ENCODE measurements at places on chromosomes 7 and 10. TPM values are rescaled to one million over a fixed set of nuclear protein-coding genes. Genes with fewer than 3 reads are reported as not detected.

GRCh38 chr10:114548662-114549061 lies 109.4 kb downstream of the ABLIM1 start:
- DNase-seq, result peak; percentile 57

The HABP2 gene
- total RNA-seq, result 2.3 TPM

DNA sequence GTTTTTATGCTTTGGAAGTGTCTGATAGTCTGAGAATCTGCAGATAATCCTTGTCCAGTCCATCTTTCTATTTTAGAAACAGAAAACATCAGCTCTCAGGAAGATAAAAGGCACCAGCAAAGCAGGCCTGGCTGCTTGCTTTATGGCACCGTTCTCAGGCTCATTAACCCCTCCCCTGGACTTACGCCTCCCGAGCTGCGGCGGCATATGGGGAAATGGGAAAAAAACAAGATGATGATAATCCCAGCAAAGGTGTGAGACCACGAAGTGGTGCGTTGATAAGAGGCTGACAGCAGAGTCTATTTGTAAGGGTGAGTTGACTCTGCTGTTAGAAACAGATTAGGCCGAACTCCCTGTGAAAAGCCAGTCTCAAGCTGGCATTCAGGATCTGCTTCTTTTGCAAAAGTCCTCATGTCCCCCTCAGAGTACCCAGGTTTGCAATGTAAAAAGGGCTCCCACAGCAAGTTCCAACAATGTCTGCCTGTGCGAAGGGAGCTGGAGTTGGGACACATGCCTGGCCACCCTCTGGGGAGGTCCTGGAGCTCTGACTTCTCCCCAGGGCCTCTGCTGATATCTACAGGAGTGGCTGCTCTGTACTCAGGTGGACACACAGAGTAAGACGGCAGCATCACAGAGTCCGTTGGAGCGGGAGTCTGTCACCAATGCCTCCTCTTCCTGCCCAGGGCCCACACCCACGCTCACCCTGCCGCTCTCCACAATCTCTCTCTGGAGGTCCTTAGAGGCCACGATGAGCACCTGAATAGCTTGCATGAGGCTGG lies 54.3 kb downstream of the SPDYE5 start:
- no peak for DNase-seq

- DNase-seq, result no peak
Measured at GRCh38 chr10:70162151-70162891, 8.0 kb downstream of the SAR1A start.

- DNase-seq, result no peak
Measured at GRCh38 chr10:6579904-6580278, at the start of gene PRKCQ. TSS of gene PRKCQ (minus strand) at chr10:6580276. CDS start at chr10:6515135, 65,141 bp downstream.

The CDHR3 gene
- 9.9 TPM for total RNA-seq

The MRC1 gene
- 13.3 TPM for total RNA-seq

GRCh38 chr10:103474077-103474476 lies 5.0 kb downstream of the CALHM3 start:
- DNase-seq, result no peak

- no peak for DNase-seq
Measured at GRCh38 chr10:86363833-86364490, 2.6 kb downstream of the GRID1 start.

- DNase-seq, result no peak
Measured at GRCh38 chr7:27940341-27940740, 200.4 kb downstream of the TAX1BP1 start.

The MYH16 gene
- total RNA-seq, result not detected

DNA sequence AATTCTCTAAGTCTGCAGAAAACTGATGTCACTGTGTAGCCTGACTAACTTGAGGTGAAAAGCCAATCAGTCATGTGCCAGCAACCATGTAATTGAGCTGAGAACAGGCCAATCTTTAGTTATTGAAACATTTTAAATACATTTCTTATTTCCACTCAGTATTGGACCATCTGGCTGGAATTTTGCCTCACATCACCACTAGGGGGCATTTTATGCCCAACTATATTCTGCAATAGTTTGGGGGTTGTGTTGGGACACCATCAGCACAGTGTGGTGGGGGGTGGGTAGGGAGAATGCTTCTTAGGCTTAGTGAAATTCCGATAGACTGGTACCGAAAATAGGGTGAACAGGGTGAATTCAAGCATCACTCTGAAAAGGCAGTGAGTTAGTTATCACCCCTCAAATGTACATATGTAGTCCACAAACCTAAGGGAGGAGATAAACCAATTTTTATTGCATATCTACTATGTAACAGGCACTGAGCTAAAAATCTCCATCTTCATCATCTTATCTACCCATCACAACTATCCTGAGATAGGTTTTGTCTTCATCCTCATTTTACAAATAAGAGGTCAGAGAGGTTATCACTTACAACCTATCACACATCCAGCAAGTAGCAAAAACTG lies 17.8 kb downstream of the NPSR1 start:
- DNase-seq, result no peak

GRCh38 chr7:157476654-157477549 lies 140.1 kb downstream of the DNAJB6 start:
- no peak for DNase-seq

GRCh38 chr7:151404216-151405011 lies 5.4 kb downstream of the WDR86 start:
- peak; percentile 70 for DNase-seq

The PDGFA gene
- total RNA-seq, result 5.7 TPM

DNA sequence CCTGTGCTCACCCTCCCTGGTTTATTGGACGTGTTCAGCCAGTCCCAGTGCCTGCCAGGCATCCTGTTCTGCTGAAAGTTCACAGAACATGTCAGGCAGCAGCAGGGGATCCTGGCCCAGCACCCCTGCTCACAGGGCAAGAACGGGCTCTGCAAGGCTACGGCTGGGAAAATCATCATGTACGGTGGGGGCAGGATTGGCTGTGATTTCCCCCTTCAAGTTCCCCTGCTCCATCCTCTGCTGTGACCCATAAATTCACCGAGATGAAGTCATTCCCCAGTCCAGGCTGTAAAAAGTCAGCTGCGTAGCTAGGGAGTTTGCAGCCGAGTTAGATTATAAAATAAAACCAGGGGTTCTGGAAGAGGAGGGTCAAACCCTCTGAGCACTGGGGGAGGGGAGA lies 484.1 kb upstream of the ZMIZ1 start:
- no peak for DNase-seq

GRCh38 chr7:30159698-30160143 lies 24.9 kb downstream of the MTURN start:
- DNase-seq, result no peak

DNA sequence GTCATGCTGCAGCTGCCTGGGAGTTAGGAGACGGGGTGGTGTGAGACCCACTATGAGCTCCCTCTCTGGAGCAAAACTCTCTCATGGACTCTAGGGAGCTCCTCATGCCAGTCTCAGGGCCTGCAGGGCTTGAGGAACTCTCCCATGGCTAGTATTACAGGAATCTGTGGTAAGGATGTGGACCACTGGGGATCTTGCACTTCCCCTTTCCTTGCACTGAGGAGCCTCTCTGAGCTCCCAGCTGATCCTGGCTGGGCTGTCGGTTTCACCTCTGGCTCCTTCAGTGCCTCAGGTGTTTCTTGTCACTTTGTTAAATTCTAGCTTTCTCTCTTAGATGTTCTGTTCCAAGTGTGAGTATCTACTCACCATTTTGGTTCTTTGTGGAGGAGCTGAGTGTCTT lies 71.6 kb upstream of the IMMP2L start:
- DNase-seq, result no peak

The CALU gene
- 60.9 TPM for total RNA-seq

The CRTAC1 gene
- 19.5 TPM for total RNA-seq

The ANKRD30A gene
- not detected for total RNA-seq

- DNase-seq, result no peak
Measured at GRCh38 chr10:59753267-59753666, at the start of gene MRLN. TSS of gene MRLN (minus strand) at chr10:59753455.

- DNase-seq, result peak; percentile 74
Measured at GRCh38 chr7:100799037-100799896, 28.1 kb downstream of the EPHB4 start.

The RBP3 gene
- total RNA-seq, result not detected

The ACTL6B gene
- not detected for total RNA-seq

DNA sequence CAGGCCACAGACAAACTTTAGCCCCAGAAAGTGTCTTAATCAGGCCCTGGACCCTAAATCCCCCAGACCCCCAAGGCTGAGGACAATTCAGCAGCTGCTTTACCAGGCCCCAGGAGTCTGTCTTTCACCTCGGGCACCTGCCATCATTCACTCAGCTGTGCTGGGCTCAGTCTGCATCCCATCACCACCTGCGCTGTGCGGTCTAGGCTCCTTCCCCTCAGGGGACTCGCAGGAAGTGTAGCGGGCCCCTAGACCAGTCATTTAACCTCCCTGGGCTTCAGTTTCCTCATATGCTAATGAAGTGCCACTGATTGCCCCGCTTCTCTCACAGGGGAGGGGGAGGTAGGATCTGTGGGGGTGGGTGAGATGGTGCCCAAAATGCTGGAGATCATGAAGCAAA lies 76.4 kb upstream of the ZMIZ1 start:
- no peak for DNase-seq

The MOGAT3 gene
- not detected for total RNA-seq

The ITGB1 gene
- 350 TPM for total RNA-seq

DNA sequence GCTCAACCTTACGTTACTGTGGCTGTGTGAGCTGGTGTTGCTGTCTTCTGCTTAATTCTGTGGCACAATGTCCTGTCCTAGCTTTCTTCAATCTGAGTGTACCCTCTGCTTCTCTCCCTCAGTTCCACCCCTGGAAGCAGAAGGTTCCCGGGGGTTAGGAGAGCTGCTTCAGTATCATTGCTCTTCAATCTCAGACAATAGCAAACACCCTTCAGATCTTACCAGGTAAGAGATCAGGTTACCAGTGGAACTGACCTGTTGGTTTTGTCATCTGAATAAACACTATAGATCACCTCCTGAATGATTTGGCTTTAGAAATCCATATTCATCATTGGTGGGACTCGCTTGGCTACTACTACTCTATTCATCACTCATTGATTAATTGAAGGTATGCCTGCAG lies 48.4 kb downstream of the DNAJB9 start:
- no peak for DNase-seq

DNA sequence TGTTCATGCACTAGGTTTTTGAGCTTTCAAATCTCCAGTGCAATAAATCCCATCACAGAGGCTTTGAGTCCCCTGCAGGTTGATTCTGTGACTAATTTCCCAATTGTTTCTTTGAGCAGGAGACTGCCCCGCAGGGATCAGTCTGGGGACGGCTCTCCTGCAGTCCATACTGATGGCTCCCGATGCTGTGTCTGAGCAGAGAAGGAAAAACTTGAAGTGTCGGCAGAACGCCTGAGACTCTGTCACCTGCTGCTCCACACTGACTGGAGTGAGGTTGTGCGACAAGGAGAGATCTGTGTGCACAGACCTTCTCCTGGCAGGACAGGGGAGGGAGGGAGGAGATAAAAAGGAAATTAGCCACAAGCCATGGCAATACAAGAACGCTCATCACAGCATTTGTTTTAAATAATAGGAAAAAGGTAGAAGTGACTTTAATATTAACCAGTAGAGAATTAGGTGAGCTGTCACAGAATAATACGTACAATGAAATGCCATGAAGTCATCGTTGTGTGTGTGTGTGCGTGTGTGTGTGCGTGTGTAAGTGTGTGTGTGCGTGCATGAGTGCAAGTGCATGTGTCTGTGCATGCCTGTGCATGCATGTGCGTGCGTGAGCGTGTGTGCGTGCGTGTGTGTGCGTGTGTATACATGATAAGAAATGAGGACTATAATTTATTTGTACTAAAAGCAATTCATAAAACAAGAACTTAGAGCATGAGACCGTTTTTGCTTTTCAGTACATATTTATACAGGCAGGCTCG lies 38.2 kb downstream of the HTR5A start:
- DNase-seq, result no peak

The SFXN2 gene
- total RNA-seq, result 8.7 TPM

The CNNM1 gene
- 2.3 TPM for total RNA-seq

DNA sequence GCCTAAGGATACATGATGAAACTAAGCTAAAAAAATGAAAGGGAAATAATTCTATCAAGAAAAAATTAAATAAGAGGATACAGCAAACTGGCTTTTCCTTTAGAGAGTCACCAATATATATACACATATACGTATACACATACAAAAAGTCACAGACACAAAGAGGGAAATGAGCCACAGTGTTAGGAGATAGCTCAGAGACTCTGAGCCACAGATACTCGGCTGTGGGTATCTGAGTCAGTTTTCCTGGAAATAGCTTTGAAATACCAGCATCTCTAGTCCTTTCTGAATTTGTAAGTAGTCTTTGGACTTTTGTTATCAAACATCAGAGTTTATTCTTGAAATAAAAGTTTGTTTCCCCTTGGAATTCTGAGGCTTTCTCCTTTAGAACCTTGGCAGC lies 111.8 kb downstream of the TBXAS1 start:
- DNase-seq, result no peak

DNA sequence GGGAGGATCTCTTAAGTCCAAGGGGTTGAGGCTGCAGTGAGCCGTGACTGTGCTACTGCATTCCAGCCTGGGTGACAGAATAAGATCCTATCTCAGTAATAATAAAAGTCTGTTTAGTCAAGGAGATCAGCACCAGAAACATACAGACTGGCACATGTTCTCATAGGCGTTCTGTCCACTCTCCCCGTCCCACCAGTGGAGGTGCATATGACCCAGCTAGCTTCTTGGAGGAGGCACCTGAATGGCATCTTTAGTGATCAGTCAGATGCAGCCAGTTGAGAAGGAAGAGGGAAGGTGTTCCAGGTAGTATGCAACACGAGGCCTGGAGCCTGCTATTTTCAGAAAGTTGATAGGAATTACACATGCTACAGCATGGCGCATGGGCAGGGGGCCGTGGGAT lies 45.3 kb upstream of the SVIL start:
- DNase-seq, result no peak

GRCh38 chr7:75628055-75628454 lies 110.7 kb downstream of the HIP1 start:
- DNase-seq, result no peak

The SH2B2 gene
- total RNA-seq, result 5.0 TPM

- DNase-seq, result no peak
Measured at GRCh38 chr10:8074881-8075280, 20.4 kb downstream of the GATA3 start.

DNA sequence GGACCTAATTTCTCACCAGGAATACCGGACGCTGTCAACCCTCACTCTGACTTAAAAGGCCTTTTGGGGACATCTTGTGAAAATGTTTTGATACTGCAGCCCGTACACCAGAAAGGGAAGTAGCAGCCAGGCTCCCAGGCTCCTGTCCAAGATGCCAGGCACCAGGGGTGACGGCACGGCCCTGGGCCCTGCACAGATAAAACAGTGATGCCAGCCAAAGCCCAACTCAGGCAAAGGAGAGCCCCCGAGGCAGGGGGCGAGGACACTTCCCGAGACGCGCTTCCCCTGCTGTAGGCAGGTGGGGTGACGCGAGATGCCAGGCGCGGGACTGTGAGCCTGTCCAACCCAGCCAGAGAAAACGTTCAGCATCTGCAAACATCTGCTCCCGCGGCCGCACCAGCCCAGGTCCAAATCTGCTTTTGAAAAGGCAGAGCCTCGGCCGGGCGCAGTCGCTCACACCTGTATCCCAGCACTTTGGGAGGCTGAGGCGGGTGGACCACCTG lies 15.7 kb downstream of the ZFAND2A start:
- no peak for DNase-seq

The TMEM106B gene
- 58.8 TPM for total RNA-seq

GRCh38 chr10:78223088-78223487 lies 189.4 kb downstream of the RPS24 start:
- no peak for DNase-seq

Data from ovary (tissue), 10 donors.